Suppressor macrophage treated with lipopolysaccharide for 1 hour (primary cell): ENCODE measurements at places on chromosomes 7 and 10.

GRCh38 chr10:104325436-104326435 lies 12.5 kb downstream of the ITPRIP start:
- peak; percentile 73 for DNase-seq

DNA sequence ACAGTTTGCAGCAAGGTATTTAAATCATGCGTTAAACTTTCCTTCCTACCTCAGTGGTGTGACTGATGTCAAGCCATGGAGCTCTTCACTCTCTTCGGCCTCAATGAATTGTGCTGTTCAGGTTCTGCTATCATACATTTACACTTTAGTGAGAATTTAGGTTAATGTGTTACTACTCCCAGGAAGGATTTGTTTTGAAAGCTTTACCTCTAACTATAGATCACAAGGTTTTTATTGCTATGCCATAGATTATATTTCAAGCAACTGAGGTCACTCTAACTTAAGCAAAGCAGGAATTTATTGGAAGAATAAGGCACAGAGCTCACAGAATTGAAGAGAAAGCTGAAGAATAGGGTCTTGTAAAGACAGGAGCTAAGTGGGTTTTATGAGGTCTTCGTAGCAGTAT lies 11.0 kb upstream of the ADD3 start:
- no peak for DNase-seq

GRCh38 chr7:130419658-130420057 lies 21.2 kb downstream of the CEP41 start:
- no peak for DNase-seq

DNA sequence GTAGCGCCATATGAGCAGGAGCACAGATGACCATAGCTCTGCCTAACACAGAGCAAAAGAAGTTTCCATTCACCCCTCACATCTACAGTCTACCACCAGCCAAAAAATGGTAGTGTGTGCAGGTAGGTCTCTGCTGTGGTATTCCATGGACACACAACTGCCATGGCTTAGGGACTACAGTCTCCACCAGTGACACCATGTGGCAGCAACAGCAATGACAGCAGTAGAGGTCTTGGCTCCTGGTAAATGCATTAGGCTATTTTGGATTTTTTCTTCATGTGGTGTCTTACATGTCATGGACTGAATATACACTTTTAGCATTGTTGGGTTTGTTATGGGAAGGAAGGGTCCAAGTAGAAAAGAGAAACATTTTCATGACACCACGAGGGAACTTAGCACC lies 70.1 kb upstream of the CABCOCO1 start:
- DNase-seq, result peak; percentile 49

GRCh38 chr7:105828141-105828540 lies 48.3 kb downstream of the ATXN7L1 start:
- DNase-seq, result no peak

DNA sequence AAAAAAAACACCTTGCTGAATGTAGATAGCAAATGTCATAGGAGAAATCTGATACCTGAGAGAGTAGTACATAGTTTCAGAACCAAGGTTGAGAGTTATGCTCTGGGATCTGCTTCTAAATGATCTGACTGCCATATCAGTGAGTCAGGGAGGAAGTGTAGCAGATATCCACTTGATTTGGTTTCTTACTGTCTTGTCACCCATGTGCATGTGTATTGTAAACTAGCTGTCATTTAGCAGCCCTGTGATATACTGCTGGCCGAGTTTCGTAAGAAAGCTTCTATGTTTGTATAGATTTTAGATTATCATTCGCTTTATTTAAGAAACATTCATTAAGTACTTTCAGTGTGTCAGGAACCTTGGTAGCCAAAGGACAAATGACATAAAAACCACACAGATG lies 42.0 kb downstream of the SP4 start:
- DNase-seq, result no peak

- no peak for DNase-seq
Observed at GRCh38 chr7:16174253-16174652, 247.1 kb downstream of the CRPPA start.

DNA sequence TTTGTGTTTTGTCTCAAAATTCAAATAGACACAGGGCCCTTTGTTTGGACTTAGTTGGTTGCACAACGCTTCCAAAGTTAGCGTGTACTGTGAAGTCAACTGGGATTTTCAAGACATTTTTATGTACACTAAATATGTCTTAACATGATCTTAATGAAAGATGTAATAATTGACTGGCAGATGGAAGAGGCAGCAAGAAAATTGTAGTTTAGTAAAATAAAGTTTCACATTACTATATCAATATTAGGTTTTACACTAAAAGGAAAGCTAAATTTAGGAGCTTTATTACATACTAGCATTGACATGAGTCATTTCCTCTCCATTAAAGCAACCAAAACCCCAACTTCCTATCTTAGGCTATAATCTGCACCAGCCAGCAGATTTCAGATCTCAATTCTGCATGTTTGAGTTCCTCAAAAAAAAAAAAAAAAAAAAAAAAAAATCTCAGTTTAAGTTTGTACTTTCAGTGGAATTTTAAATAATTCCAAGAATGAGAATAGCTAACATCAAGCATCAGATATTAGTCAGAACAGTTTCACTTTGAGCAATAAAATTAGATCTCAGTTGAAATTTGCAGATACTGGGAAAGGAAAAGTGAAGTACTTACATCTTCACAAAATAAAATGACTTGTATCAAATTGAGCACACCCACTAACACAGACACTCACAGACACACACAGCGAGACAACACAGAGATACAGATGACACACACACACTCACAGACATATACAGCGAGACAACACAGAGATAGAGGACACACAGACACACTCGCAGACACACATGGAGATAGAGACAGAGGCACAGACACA lies 346.6 kb upstream of the KLF6 start:
- peak; percentile 97 for DNase-seq

DNA sequence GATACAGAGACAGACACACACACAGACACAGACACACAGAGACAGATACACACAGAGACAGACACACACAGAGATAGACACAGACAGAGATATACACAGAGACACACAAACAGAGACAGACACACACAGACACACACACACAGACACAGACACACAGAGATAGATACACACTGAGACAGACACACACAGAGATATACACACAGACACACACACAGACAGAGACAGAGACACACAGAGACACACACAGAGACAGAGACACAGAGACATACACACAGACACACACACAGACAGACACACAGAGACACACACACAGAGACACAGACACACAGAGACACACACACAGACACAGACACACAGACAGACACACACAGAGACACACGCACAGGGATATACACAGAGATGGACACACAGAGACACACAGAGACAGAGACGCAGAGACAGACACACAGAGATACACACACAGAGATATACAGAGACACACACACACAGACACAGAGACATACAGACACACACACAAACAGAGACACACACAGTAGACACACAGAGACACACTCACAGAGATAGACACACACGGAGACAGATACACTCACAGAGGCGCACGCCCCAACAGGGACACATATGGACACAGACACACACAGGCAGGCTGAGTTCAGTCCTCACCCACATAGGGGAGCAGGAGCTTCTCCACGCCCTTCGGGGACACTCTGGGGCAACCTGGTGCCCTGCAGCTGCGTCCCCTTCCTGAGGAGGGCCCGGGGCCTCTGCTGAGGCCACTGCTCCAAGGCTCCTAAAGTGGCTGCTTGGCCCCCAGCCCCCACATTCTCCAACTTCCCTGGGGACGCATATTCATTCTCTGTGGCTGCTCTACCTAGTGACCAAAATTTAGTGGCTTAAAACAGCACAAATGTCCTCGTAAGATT lies 10.3 kb upstream of the PPP2R2D start:
- DNase-seq, result no peak

DNA sequence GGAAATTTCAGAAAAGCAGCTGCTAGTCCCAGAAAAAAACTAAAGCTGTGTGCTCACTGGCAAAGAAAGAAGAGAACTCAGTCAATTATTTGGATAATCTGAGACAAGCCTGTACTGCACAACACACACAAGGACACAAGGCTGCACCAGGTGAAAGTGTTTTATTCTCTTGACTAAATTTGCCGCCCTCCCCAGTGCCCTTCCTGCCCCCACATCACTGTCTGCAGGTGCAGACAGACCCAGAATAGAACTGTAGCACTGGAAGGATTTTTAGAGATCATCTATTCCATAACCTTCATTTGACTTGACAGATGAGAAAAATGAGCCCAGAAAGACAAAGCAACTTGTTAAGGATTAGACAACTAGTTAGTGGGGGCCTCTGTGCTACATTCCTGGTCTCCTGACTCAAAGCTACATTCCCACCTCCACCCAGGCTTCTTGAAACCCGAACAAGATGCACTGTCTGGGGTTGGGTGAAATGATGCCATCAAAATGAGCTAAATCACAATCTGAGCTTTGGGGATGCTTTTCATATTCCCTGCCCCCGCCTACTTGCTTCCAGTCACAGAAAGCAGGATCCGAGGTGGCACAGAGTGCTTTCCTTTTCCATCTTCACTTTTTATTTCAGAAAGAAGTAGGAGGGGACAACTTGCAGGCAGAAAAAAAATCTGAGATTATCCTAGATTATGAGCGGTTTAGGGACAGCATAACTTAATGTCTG lies 5.2 kb upstream of the VAX1 start:
- DNase-seq, result no peak

DNA sequence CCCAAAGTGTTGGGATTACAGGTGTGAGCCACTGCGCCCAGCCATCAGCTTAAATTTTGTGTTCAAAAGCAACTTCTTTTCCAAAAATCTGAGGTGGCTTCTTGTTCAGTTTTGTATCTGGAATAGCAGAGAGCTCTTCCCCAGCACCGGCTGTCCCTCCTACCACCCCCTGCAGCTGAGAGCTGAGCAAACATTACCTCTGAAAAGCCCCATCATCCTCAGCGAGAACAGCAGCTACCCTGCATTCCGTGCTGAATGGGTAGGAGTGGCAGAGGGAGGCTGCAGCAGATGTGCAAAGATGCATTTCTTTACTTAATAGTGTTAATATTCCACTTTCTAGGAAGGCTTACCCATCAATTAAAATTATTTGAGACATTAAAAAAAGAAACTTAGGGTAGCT lies 31.8 kb downstream of the CCM2 start:
- no peak for DNase-seq

GRCh38 chr10:72248468-72249151 lies 25.1 kb upstream of the DDIT4 start:
- DNase-seq, result no peak
